NCI-H526 treated with DMSO at 0.1 percent for 48 hours (cell line): ENCODE measurements at places on chromosomes 7 and 10.

- no peak for DNase-seq
Measured at GRCh38 chr7:28016297-28016696, 164.3 kb downstream of the JAZF1 start.

- no peak for DNase-seq
Measured at GRCh38 chr7:20783125-20783699, 3.5 kb downstream of the SP8 start.

DNA sequence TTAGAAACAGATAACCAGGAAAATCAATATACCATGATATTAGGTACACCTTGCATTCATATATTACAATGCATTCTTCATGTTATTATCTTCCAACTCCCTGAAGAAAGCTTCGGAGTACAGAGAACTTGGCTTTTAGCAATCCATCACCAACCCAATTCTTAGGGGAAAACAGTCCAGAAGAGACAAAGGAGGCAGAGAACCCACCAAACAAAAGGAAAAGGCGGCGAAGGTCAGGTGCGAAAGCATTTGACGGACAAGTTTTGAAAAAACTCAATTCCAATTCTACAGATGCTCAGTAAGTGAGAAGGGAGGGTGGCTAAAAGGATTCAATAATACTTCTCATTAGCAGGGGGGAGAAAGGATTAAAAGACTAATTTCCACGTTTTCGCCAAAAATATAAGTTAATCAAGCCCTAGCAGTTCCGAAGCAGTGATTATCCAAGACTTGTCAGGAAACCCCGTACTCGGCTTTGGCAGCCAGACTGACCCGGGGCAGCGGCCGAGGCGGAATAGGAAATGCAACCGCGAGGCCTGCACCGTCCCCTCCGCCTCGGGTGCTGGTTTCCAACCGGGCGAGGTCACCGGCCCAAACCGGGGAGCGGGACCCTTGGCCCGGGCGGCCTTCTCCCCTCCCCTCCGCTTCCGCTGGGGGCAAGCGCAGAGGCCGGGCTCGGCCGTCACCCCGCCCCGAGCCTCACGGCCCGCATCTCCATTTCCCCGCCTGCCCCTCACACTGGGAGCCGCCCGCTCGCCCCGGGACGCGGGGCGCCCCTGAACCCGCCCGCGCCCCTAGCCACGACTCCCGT is 747 bp downstream of the GDI2 start:
- DNase-seq = peak; percentile 4

- DNase-seq = no peak
Measured at GRCh38 chr7:116213361-116214130, 3.2 kb downstream of the TES start.

DNA sequence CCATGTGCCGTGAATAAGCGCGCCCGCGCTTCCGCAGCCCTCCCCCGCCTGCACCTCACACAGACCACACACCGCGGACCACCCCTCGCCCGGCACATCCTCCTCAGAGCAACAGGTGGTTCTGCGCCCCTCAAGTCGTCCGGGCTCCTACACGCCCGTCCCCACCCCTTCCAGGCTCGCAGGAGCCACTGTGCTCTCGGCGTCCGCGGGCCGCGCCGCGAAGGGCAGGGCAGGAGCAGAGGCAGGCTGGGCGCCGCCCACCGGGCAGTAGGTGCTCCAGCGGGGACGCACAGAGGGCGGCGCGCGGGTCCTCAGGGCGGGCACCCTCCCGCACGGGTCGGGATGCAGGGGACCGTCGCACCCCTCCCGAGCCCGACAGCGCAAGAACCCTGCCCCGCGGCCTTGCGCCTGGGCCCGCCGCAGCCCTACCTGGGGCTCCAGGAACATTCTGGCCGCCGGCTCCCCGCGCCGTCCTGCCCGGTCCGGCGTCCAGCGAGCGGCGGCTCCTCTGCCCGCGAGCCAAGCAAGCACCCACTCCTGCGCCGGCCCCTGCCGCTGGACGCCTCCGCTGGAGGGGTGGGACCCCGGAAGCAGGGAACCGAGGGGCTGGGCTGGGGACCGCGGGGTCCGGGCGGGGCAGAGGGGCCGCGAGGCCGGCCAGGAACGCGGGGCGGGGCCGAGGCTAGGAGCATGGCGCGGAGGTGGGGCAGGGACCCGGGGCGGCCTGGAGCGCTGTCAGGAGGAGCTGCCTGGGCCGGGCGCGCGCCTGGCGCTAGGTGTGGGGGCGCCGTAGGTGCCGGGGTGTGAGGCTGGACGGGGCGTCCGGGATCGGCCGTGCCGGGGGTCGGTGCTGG is 37.4 kb downstream of the RASGEF1A start:
- no peak for DNase-seq

- DNase-seq = no peak
Measured at GRCh38 chr7:44486693-44487092, 3.8 kb downstream of the NUDCD3 start.

DNA sequence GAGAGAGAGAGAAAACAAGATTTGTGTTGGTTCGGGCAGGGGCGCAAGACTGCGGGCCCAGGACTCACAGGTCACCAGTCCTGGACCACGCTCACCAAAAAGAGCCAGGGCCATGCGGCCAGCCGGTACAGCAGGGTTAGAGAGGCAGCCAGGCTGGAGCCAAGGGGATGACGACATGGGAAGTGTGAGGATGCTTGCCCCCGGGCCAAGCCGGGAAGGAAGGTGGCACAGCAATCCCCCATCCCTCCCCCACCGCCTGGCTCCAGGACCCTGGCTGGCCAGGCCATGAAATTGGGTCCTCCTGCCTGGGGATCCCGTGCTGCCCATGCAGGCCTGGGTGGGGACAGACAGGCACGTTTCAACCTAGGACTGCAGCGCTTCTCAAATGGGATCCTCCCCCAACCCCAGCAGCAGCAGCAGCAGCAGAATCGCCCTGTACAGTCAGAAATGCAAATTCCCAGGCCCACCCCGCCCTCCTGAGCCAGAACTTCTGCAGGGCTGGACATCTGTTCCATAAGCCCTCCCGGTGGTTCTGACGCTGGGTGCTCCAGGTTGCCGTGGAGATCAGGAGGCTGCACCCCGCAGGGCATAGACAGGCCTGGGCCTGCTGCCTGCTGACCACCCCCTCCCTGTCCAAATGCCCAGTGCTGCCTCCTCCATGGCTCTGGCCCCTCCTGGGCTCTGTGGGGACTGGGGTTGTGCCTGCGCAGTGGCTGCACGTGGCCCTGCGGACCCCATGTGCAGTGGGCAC is 35.0 kb downstream of the YKT6 start:
- no peak for DNase-seq

- no peak for DNase-seq
Measured at GRCh38 chr10:67612577-67613537, 83.1 kb downstream of the CTNNA3 start.

DNA sequence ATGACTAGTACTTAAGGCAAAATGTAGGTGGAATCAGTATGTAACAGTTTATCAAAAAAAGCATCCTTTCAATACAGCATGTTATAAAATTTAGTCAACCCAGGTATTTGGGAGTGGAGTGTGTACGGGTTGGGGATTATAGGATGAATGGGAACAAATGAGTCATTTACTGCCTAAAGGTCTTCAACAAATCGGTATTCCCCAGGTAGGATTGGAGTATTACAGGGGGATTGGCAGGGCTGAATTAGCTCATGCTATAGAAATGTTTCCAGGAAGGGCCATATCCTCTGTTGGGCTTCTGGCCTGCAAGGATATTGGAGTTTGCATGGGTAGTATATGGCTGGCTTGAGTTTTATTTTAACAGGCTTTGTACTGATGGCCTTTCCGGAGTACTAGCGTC is 723.7 kb downstream of the SORCS1 start:
- DNase-seq = no peak

- DNase-seq = no peak
Measured at GRCh38 chr7:89809291-89809690, 345.0 kb upstream of the STEAP1 start.

DNA sequence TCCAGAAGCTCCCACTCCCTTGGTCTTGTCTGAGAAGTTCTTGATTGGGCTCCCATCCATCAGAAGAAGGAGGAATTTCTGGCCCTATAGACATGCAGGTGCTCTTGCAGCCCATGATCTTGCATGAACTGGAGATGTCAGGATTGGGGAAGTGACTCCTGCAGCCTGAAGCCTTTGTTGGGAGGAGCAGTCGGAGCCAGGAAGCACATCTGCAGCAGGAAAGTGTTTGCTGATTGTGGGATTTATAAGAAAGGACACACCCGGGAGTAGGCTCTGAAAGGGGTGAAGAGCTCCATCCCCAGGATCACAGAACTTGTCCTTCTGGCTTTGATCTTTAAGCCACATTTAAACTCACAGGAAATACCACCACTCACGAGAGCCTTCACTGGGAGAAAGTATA is 185.2 kb downstream of the DYNC1I1 start:
- DNase-seq = no peak

GRCh38 chr7:957418-958220 is 3.1 kb upstream of the ADAP1 start:
- no peak for DNase-seq

- no peak for DNase-seq
Measured at GRCh38 chr7:131031099-131031868, 296.4 kb upstream of the MKLN1 start.

DNA sequence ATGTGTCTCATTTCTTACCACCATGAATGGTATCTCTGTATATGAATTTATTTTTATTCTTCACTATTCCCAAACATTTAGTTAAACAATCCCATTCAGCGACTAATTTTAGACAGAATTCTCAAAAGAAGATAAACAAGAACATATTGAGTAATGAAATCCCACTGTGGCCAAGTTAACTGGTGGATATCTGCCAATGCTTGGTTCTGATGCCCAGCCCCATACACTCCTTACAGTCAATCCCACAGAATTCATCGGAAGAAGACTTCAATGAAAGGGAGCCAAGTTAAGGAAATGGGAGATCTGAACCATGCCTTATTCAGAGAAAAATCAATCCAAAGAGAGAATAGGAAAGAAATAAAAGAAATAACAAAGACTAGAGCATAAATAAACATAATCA is 518.0 kb downstream of the XPNPEP1 start:
- DNase-seq = no peak

DNA sequence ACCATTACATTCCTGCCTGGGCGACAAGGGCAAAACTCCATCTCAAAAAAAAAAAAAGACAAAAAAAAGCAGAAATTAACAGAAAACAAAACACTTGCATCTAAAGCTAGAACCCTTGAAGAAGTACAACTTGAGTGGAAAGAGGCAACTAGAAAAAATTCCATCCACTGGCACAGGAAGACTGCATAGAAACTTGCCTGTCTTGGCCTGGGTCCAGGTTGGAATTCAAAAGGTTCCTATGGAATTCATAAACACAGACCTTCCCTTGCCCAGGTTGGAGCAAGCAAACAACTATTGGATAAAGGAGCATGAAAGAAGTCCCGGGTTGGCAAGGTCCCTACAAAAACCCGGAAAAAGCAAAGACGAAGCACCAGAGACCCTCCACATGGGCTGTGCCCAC is 69.8 kb downstream of the CCDC71L start:
- no peak for DNase-seq

- DNase-seq = no peak
Measured at GRCh38 chr7:147771344-147771743, 819.2 kb upstream of the C7orf33 start.

GRCh38 chr7:50463035-50463434 is 12.9 kb upstream of the FIGNL1 start:
- DNase-seq = no peak

GRCh38 chr7:105854498-105854897 is 21.9 kb downstream of the ATXN7L1 start:
- no peak for DNase-seq

- no peak for DNase-seq
Measured at GRCh38 chr10:60422809-60423208, 33.1 kb upstream of the ANK3 start.

GRCh38 chr7:7421826-7422225 is 113.8 kb downstream of the COL28A1 start:
- no peak for DNase-seq

DNA sequence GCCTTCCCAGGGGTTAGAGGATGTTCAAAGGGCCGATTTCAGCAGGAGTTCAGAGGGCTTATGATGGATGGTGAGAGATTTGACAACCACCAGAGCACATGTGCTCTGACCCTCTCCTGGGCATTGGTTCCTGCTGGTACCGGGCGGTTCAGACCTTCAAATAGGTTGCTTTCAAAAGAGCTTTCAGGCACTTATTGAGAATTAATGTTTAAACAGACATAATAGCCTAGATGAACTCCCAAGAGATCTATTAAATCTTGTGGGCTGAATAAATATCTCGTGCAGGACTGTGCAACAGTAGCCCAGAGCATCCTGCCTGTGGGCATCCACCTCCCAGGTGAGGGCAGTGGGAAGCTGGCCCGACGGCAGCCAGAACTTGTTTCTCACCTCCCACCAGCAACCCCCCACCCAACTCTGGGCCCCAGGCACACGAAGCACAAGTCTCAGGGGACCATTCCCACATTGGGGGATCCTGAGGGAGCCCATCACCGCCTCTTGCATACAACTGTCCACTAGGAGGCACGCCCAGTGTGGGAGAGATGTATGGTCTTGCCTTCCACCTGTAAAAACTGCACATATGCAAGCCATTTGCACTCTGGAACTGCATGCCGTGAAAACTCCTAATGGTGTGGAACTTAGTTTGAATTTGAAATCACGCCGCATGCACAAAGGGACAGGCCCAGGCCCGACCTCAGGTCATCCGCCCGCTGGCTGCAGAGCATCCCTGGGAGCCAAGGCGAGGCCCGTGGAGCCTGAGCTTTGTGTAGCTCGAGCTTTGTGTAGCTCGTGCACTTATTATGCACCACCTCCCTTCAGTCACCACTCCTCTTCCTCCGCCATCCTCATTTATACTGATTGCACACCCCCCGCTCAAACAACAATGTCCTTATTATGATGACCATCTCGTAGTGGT is 147.8 kb downstream of the ADCY1 start:
- DNase-seq = no peak
